ENCODE measurements at places on chromosomes 7 and 10.

GRCh38 chr7:832167-832967 is at the start of gene SUN1:
Gene SUN1, plus strand, starts transcription at chr7:832476. Its CDS starts 49 bp downstream, at chr7:832525.
- no peak for DNase-seq

DNA sequence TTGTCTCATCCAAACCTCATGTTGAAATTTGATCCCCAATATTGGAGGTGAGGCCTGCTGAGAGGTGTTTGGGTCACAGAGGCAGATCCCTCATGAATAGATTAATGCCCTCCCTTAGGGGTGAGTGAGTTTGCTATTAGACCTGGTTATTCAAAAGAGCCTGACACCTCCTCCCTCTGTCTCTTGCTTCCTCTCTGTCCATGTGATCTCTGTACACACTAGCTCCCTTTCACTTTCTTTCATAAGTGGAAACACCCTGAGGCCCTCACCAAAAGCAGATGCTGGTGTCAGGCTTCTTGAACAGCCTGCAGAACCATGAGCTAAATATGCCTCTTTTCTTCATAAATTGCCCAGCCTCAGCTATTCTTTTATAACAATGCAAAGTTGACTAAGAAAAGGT is 447.1 kb downstream of the MDFIC start:
- no peak for DNase-seq

DNA sequence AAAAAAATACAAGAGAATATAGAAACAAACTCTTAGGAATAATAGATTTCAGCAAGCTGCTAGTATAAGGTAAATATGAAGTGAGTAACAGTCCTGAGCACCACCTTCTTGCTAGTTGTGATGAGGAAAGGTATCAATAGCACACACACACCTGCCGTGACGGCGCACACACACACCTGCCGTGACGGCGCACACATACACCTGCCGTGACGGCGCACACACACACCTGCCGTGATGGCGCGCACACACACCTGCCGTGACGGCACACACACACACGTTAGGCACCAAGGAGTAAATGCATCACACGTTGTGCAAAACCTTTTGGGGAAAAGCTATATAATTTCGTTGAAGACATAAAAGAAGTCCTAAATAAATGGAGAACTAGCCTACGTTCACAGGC is 4.7 kb upstream of the JAKMIP3 start:
- no peak for DNase-seq

GRCh38 chr10:69629897-69630650 is at the start of gene FAM241B:
Gene FAM241B, plus strand, starts transcription at chr10:69630247. Its CDS starts 1,497 bp downstream, at chr10:69631744.
- DNase-seq, result peak; percentile 52

DNA sequence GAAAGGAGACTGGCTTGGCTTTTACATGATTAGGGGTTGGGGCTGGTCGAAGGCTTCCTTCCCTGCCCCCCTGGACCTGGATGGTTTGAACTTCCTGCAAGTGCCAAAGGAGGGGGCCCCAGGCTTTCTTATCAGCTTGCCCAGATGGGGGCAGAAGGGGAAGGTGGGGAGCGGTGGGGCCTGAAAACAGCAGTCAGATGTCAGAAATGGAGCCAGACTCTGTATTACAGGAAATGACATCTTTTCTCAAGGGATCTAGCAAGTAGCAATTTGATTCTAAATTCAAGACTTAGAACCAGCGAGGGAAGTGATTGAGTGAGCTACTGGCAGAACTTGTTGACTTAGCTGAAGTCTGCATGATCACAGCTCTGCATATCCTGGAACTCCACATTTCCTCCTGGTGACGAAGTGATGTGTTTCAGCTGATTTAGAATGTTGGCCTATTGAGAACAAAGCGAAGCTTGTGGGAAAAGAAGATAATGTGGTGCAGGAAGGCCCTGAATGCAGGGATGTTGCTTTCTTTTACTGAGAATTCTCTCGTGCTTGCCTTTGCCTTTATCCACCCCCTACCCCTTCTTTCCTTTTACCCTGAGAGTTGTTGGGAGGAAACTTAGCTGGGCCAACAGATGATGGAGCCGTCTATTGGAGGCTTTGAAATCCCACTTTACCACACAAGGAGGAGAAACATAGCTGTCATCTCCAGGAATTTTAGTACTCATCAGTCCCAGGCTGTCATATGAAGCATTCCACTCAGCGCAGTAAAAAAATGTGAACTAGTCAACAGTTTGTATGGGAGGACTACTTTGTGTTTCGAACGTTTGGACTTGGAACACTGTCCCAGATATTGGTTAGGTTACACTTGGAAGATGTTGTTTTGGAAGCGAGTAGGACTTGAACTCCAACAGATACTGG is 43.2 kb downstream of the CCNY start:
- DNase-seq, result peak; percentile 46

- DNase-seq, result no peak
Measured at GRCh38 chr7:20795881-20796280, 9.2 kb upstream of the SP8 start.

DNA sequence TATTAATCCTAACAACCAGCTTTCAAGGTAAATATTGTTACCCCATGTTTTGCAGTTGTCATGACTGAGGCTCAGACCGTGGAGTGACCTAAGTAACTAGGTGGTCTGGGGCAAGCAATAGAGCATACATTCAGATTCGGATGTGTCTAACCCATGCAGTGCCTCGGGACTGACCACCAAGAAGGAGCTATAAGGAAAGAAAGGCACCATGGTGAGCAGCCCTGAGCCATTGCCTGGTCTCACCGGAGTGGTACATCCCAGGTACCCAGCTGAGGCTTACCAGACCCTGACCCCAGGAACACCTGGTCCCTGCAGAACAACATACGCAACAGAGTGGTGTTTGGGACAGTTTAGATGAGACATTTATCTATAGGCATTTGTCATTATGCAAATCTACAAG is 175.5 kb upstream of the ZMIZ1 start:
- DNase-seq, result no peak

GRCh38 chr10:59557052-59557451 is 152.6 kb downstream of the SLC16A9 start:
- DNase-seq, result no peak

DNA sequence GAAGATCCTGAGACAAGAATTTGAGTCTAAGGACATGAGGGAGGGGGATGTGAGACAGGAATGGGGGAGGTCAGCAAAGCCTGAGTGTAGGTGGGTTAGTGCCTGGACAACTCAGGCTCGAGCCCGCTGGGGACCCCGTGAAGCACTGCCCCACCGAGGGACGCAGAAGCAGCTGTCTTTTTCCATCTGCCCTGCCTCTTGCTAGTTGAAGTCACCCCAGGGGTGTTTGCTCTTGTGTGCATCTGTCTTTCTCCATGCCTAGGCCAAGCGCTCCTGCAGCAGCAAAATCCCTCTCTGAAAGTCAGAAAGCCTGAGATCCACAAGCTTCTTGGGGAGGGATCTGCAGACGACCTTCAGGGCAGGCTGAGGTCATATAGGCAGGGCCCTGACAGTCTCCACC is 79.0 kb upstream of the CELF2 start:
- no peak for DNase-seq

- DNase-seq, result no peak
Measured at GRCh38 chr10:74624501-74624900, 201.9 kb upstream of the KAT6B start.

DNA sequence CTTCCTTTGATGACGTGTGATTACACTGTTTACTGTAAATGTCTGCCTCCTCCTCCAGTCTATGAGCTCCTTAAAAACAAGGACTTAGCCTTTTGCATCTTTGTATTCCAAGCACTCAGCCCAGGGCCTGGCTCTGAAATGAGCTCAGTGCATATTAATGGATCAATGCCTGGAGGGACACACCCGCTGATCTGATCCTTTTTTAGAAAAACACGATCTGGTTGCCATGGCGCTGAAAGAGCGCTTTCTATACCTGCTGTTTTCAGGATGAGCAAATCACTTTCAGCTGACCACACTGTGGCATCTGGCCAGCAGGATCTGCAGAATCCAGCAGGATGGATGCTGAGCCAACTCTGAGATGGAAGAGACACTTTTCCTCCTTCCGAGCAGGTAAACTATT is 37.8 kb upstream of the GARS1 start:
- DNase-seq, result no peak

DNA sequence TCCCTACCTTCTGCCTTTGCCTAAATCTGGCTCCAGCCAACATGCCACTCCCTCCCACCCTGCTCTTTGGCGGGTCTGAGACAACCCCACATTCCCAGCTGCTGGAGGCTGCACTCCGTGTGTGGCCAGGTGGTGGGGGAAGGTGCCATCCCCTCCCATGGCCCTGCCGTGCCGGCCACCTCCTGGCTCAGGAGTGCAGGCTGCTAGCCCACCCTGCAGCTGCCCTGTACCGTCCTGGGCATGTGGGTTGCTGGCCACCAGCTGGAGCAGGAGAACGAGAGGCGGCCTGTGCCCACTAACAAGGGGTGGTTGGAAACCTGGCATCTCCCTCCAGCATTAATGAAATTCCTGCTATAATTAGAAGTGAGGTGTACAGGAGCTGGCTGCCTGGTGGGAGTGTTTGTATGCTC is 97.6 kb downstream of the ZMIZ1 start:
- no peak for DNase-seq

- no peak for DNase-seq
Measured at GRCh38 chr10:18719811-18720210, 60.6 kb downstream of the ARL5B start.

DNA sequence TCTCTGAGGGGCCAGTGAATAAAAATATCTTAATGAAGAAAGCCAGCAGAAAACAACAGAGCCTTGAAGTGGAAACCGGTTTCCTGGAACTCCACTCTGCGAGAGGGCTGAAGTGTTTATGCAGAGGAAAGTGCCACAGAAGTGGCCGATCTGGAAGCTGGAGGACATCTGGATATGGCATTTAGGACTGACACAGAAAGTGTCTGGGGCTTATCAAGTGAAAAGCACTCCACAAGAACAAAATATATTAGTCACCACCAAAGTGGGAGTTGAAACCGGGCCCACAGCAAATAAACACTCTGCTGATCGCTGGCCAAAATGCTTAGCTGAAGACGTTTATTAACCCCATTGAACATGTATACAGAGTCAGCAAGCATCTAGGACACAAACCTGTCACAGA is 7.8 kb downstream of the NOD1 start:
- no peak for DNase-seq

- DNase-seq, result peak; percentile 87
Measured at GRCh38 chr10:43304687-43305333, 37.9 kb upstream of the RASGEF1A start.

GRCh38 chr10:44715136-44715535 is 196.0 kb upstream of the TMEM72 start:
- DNase-seq, result no peak

GRCh38 chr7:137891016-137891655 is 44.4 kb upstream of the DGKI start:
- no peak for DNase-seq

DNA sequence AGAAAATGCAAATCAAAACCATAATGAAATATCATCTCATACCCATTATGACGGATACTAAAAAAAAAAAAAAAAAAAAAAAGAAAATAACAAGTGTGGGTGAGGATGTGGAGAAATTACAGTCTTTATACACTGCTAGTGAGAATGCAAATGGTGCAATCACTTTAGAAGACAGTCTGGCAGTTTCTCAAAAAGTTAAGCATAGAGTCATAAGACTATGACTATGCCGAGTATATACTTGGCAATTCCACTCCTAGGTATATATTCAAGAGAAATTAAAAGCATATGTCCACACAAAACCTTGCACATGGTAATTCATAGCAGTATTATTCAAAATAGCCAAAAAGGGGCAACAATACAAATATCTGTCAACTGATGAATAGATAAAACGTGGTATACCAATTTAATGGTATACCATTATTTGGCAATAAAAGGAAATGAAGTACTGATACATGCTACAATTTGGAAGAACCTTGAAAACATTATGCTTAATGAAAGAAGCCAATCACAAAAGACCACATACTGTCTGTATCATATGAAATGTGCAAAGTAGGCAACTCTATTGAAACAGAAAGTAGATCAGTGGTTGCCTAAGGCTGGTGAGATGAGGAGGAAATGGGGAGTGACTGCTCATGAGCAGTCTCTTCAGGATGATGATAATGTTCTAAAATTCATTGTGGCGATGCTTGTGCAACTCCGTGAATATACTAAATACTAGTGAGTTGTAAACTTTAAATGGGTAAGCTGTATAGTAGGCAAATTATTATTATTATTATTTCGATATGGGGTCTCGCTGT is 90.1 kb upstream of the NANOS1 start:
- DNase-seq, result peak; percentile 67

GRCh38 chr10:30481603-30482002 is 47.6 kb downstream of the MAP3K8 start:
- no peak for DNase-seq

DNA sequence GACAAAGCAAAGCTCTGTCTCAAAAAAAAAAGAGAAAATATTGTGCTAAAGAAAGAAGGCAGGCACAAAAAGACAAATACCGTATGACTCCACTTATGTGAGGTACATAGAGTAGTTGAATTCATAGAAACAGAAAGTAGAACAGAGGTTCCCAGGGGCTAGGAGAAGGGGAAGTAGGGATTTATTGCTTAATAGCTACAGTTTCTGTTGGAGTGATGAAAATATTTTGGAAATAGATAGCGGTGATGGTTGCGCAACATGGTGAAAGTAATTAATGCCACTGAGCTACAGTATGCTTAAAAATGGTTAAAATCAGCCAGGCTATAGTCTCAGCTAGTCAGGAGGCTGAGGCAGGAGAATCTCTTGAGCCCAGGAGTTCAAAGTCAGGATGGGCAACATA is 18.5 kb upstream of the NPFFR1 start:
- peak; percentile 93 for DNase-seq

GRCh38 chr7:51242881-51243518 is 73.6 kb downstream of the COBL start:
- no peak for DNase-seq

DNA sequence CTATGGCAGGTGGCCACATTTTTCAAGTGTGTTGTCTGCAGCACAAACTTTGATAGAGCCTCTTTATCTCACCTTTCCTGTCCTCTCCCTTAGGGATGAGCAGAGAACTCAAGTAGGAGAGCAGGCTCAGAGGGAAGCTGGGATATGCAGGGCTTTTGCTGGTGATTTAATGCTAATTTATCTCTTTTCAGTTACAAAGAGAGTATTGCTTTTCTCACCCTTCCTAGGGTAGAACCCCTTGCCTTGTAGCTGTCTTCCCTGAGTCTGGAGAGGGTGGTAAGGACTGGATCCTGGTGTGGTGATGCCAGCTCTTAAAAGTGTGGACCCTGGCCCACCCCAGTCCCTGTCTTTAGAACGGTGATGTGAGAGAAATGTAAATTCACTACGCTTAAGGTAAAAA is 1061.4 kb downstream of the TYW1 start:
- DNase-seq, result no peak

DNA sequence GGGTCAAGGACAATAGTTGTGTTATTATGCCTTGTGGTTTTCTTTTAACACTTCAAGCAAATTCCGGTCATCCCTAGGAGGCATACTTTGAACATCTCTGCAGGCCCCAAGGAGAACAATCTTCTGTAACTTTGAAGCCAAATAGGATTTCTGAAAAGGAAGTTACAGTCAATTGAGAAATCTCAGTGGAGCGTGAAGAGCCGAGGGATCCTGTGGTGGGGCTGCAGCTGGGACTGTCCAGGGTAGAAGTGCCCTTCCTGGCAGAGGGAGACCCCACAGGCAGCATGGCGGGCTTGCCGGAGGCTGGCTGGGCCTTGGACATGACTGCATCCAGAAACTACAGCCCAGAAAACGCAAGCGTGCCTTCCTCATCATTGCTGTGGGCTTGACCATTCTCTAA is 179.7 kb downstream of the PTPN20 start:
- DNase-seq, result no peak

GRCh38 chr7:34825221-34825620 is 167.2 kb downstream of the NPSR1 start:
- DNase-seq, result no peak

- no peak for DNase-seq
Measured at GRCh38 chr7:29597266-29597665, 33.6 kb downstream of the PRR15 start.

GRCh38 chr7:3094701-3095445 is 51.2 kb upstream of the CARD11 start:
- DNase-seq, result peak; percentile 89

GRCh38 chr7:116843378-116843777 is 19.0 kb upstream of the CAPZA2 start:
- peak; percentile 87 for DNase-seq
